RCC 7860 (cell line): ENCODE measurements at places on chromosomes 11 and 22.
A peak's percentile ranks its signal among the peaks of the same experiment; 100 is the strongest.

GRCh38 chr22:20563466-20563906, 56.1 kb downstream of the MED15 start:
- DNase-seq: no peak

- no peak for DNase-seq
Measured at GRCh38 chr11:11016068-11016467, 158.2 kb upstream of the ZBED5 start.

GRCh38 chr11:105130189-105130813, 9.3 kb downstream of the CARD18 start:
- no peak for DNase-seq

- no peak for DNase-seq
Measured at GRCh38 chr11:34754171-34754823, 133.4 kb downstream of the EHF start.

DNA sequence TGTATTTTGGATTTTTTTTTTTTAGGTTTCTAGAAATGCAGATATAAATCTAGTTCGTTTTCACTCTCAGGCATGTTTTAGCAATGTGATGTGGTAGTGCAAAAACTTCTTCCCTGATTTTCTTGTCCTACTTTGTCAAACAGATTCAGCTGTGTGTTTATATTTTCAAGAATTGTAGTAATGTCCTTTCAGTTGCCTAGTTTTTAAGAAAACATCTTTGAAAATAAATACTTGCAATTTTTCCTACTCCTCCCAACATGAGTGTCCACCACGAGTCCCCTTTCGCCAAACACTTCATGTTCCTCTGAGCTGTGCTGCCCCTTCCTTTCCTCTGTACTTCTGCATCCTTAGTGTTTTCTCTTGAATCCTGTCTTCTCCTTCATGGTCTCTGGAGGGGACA, 686.9 kb downstream of the NTM start:
- DNase-seq: no peak

GRCh38 chr22:22927196-22927887, 39.7 kb downstream of the IGLL5 start:
- DNase-seq: no peak

GRCh38 chr22:40036591-40037225, 42.0 kb downstream of the FAM83F start:
- DNase-seq: peak; percentile 56

GRCh38 chr11:115760461-115761320, 256.5 kb upstream of the CADM1 start:
- DNase-seq: no peak

DNA sequence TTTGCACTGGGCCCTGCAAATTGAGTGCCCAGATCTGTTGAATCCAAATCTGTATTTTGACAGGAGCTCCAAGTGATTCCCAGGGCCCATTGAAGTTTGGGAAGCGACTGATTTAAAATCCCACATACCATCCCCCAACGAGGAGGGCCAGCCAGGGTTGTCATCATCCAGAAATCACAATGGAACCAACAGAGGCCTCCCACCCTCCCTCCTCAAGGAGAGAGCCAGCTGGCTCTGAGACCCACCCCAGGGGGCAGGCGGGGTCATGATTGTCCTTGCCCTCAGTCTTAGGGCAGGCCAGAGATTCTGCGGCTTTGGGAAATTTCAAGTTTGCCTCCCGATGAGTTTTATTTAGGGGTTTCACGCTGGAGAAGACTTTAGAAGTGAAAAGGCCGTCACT, 358.2 kb downstream of the MN1 start:
- no peak for DNase-seq

DNA sequence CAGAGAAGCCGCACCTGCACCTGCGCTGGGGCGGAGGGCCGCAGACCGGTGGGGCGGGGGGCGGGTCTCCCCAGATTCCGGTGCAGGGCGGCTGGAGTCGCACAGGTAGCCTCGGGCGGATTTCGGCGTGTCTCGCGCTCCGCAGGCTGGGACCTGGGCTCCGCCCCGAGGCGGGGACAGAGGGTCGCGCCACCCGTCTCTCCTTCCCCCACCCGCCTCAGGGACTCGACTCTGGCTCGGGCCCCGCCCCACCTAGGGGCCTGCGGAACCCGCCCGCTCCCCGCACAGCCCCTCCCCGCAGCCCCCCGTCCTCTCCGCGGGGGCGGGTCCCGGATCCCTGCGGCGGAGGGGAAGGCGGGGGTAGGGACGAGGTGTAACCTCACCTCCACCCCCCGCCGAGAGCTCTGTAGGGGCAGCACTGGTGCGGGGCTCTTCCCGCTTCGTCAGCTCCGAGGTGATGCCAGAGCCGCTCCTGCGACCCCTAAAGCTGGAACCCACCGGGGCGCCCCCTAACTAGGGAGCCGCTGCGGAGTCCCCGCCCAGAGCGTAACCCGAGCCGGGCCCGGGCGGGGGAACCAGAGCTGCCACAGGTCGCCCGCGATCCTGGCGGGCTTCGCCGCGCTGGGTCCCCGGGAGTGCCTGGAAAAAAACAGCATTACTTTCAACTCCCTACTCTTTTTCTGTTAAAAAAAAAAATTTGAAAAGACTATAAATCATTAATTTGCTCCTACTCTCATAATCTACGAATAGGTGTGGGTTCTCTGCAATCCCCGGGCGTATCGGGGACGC, at the start of gene SLC29A2:
Gene SLC29A2, minus strand, starts transcription at position 134 of the 789 bp plus-strand sequence. CDS start 169 bp downstream, outside the sequence.
- DNase-seq: no peak

DNA sequence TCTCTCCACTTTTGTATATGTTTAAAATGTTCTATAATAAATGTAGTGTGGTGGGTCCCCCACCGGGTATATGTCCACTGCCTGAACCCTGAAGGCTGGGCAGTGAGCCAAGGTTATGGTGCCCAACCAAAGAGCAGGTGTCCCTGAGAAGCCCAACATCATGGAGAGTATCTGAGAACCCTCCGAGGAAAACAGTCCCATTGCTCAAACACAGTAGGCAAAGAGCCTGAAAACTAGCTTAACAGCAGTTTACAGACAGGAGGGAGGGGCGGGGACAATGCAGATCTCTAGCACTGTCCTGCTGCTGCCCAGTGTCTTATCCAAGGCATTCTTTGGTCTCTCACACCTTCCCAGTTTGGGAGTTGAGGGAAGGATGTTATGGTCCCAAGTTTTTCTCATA, 91.0 kb downstream of the TMPRSS5 start:
- DNase-seq: no peak
